Endodermal cell (in vitro differentiated cells): ENCODE measurements at places on chromosomes 3 and 15. TPM values are rescaled to one million over a fixed set of nuclear protein-coding genes. Genes with fewer than 3 reads are reported as not detected.
A peak's percentile ranks its signal among the peaks of the same experiment; 100 is the strongest.

DNA sequence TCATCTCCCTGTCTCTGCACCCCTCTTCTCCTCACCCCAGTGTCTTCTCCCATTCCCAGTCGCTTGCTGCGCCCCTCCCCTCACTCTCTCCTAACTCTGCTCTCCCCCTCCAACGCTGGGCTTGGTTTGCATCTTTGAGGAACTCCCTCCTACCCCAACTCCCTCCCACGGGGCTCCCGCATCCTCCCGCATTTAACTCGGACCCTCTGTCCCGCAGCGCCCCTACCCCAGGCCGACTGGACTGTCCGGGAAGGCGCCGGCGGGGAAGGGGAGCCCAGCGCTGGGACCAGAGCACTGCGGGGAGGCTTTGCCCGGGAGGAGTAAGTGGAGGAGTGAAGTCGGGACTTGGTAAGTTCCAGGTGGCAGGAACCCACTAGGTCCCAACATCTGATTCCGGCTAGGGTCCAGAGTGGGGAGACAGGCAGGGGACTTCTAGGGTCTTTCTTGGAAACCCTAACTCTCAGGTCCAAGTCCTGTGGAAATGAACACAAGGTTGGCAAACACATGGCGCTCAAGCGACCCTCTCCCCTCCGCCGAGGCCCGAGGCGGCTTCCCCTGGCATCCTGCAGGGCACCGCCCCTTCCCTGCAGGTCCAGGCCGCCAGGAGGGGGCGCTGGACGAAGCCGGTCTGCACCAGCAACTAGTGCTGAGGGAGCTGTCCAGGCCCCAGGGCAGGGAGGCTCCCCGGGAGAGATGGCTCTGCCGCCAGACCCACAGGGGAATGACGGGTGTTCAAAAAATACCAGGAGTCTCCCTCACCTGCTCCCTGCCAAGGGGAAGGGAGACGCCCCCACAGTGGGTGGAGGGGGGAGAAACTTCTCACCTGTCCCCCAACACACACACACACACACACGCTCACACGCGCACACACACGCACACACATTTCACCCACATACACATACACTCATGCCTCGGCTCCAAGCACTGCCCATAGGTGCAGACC, 53.2 kb downstream of the LHFPL4 start:
- peak overlapping the region; percentile 77 for H3K4me3 ChIP-seq
- no peaks in the 10 kb centered on the region for H3K36me3 ChIP-seq
- no peak overlapping the region for H3K27ac ChIP-seq
- DNase-seq = peak; percentile 98
- peaks cover 21% of the 10 kb centered on the region for H3K27me3 ChIP-seq

GRCh38 chr15:76253691-76254473, 57.4 kb downstream of the ETFA start:
- H3K4me3 ChIP-seq = peak overlapping the region; percentile 9
- H3K36me3 ChIP-seq = peaks cover 29% of the 10 kb centered on the region
- H3K4me1 ChIP-seq = peaks cover 9% of the 10 kb centered on the region
- peak; percentile 60 for DNase-seq
- no peaks in the 10 kb centered on the region for H3K27me3 ChIP-seq

DNA sequence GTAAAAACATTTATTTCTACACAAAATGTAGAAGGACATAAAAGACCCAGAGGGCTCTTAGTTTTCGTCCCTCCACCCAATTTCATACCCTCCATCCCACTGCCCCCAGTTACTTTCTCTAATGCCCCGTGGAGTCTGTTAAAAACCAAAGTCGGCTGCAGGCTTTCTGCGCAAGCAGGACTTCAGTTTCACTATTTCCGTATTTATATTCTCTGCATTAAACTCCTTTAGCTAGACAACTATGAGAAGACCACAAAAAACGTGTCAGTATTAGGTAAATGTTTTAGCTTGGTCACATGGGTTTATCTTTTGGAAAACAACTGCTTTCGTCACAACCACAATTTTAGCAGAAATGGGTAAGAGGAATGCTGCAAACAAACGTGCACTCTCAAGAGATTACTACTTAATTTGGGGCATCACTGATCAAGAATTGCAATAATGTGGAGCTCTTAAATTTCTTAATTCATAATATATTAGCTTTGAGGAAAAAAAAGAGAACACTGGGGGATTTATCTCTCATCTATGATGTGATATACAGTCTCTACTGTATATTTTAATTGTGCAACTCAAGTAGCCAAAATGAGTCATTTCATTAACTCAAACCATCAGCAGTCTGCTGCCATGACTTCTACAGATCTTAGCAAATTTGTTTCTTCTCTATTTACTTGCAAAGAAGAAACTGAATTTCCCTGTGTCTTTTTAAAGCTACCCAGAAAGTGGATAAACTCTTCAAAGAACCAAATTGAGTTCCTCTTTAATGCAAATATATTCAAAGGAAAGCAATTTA, 740 bp upstream of the NSMCE3 start:
- no peaks in the 10 kb centered on the region for H3K27me3 ChIP-seq
- no peaks in the 10 kb centered on the region for H3K36me3 ChIP-seq
- no peak for DNase-seq
- no peaks in the 10 kb centered on the region for H3K4me1 ChIP-seq

GRCh38 chr15:72722071-72722696, 36.2 kb downstream of the BBS4 start:
- peaks cover 4% of the 10 kb centered on the region for H3K4me1 ChIP-seq
- peak; percentile 93 for DNase-seq
- H3K27ac ChIP-seq = no peak overlapping the region
- H3K27me3 ChIP-seq = no peaks in the 10 kb centered on the region
- peaks cover 27% of the 10 kb centered on the region for H3K36me3 ChIP-seq

- H3K4me3 ChIP-seq = no peak overlapping the region
- no peaks in the 10 kb centered on the region for H3K27me3 ChIP-seq
- no peak for DNase-seq
- H3K27ac ChIP-seq = peak overlapping the region; percentile 81
- peaks cover 17% of the 10 kb centered on the region for H3K4me1 ChIP-seq
These were observed 103.1 kb upstream of the PDZRN3 start for GRCh38 chr3:73727854-73728253.

The CAV3 gene
- total RNA-seq = not detected in 2 replicates

- H3K27me3 ChIP-seq = peaks cover 10% of the 10 kb centered on the region
- no peaks in the 10 kb centered on the region for H3K4me1 ChIP-seq
- H3K27ac ChIP-seq = no peak overlapping the region
- H3K4me3 ChIP-seq = peak overlapping the region; percentile 82
These were observed 1.8 kb downstream of the PXK start for GRCh38 chr3:58334506-58334884.

- no peak overlapping the region for H3K27ac ChIP-seq
- H3K27me3 ChIP-seq = no peaks in the 10 kb centered on the region
- no peaks in the 10 kb centered on the region for H3K4me1 ChIP-seq
- no peak overlapping the region for H3K4me3 ChIP-seq
- H3K36me3 ChIP-seq = no peaks in the 10 kb centered on the region
- no peak for DNase-seq
These were observed 339.0 kb upstream of the NR2E3 start for GRCh38 chr15:71471347-71471746.

- DNase-seq = no peak
- no peaks in the 10 kb centered on the region for H3K27me3 ChIP-seq
- H3K4me3 ChIP-seq = no peak overlapping the region
- H3K4me1 ChIP-seq = peaks cover 6% of the 10 kb centered on the region
- H3K36me3 ChIP-seq = no peaks in the 10 kb centered on the region
- H3K27ac ChIP-seq = no peak overlapping the region
These were observed 97.8 kb downstream of the SHQ1 start for GRCh38 chr3:72750405-72750965.

The TNIK gene
- total RNA-seq = 14.9 and 22.0 TPM in 2 replicates

The PIGB gene
- 7.6 to 9.3 TPM (median 8.4 TPM) in 3 replicates for total RNA-seq

GRCh38 chr3:128366136-128366535, 100.6 kb downstream of the DNAJB8 start:
- H3K27me3 ChIP-seq = no peaks in the 10 kb centered on the region
- H3K4me1 ChIP-seq = no peaks in the 10 kb centered on the region
- no peak for DNase-seq
- no peaks in the 10 kb centered on the region for H3K36me3 ChIP-seq
- no peak overlapping the region for H3K27ac ChIP-seq
- no peak overlapping the region for H3K4me3 ChIP-seq

The NANOGP8 gene
- total RNA-seq = 47.2 and 56.8 TPM in 2 replicates

The ECE2 gene
- total RNA-seq = 0.11 TPM in 1 of 2 replicates, not detected in the other

The TLR9 gene
- not detected in 3 replicates for total RNA-seq
